Stimulated activated CD8-positive, alpha-beta memory T cell treated with anti-CD3 and anti-CD28 coated beads, Interleukin-2, amount 100 ng/mL, for 48 hours (primary cell): ENCODE measurements at places on chromosomes 1 and 21.

GRCh38 chr21:36171741-36172331, 15.2 kb downstream of the DOP1B start:
- no peak for DNase-seq

- no peak for DNase-seq
Measured at GRCh38 chr1:46749921-46750404, 31.0 kb upstream of the EFCAB14 start.

DNA sequence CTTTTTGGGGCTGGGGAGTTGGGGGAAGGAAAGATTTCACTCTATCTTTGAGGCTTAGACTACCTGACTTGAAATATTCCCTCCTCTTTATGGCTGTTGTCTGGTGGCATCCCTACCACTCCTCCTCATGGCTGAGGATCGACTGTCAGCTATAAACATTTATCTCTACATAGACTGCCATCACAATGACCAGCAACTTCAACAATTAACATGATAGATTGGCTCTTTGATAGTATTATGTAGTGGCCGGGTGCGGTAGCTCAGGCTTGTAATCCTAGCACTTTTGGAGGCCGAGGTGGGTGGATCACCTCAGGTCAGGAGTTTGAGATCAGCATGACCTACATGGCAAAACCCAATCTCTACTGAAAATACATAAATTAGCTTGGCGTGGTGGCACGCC, 72.4 kb downstream of the GABPA start:
- DNase-seq: no peak

DNA sequence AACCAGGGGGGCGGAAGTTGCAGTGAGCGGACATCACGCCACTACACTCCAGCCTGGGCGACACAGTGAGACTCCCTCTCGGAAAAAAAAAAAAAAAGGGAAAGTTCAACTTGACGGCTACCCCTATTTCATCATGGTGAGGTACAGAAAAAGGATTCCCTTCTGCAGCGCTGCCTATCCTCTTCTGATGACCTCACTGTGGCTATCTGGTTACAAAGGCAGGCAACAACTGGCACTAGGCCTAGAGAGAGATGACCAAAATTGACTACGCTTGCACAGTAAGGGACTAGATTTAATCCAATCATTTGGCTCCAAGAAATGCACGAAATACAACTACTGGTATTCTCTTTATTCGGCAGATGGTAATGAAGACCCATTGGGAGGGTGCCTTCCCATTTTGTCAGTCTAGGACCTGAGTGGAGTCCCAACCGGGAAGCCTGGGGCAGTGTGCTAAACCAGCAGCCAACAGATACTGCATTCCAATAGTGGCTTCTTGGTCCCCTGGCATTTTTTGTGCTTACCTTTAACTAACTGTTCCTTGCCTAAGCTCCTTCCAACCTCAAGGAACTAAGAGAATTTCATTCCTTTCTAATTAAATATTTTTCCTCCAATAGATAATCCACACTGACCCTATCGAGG, 36.6 kb downstream of the ITPKB start:
- no peak for DNase-seq

GRCh38 chr1:222586842-222587241, 2.9 kb downstream of the TAF1A start:
- no peak for DNase-seq

GRCh38 chr1:24558902-24559791, 3.3 kb downstream of the NCMAP start:
- no peak for DNase-seq

- DNase-seq: no peak
Measured at GRCh38 chr1:232937741-232938375, 12.6 kb upstream of the NTPCR start.

- DNase-seq: no peak
Measured at GRCh38 chr1:147834181-147834580, 68.4 kb upstream of the GJA8 start.

DNA sequence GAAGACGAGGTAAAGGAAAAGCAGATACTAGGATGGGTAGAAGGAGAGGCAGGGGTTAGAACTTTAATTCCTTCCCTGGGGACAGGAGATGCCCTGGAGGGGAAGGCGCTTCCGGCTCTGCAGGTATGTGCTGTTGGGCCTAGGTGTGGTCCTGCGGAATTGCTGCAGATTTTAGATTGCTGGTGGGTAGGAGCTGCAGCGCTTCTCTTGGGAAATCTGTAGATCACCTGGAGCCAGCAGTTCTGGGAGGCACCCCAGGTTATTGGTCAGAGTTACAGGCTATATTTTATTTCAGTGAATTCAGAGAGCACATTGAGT, 1.1 kb downstream of the MGST3 start:
- DNase-seq: no peak

GRCh38 chr1:53071167-53071865, 9.3 kb downstream of the PODN start:
- no peak for DNase-seq
